ENCODE measurements at places on chromosomes 4 and X.

DNA sequence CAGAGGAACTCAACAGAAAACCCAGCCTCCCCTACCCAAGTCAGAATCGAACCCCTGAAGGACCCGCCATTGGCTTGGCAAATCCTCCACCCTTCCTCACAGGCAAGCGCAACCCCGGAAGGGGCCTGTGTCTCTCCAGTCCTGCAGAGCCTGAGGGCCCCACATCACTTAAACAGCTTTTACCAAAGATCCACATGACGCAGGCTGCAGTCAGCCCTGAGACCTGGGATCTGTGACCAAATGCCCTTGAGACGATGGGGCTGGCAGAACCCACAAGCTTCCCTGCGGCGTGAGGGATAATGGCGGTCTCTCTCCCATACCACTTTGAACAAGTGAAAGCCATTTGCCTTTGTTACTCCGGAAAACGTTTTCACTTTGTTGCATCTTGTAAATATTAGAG lies 54.9 kb downstream of the ACOX3 start:
- DNase-seq: no peak

- DNase-seq: no peak
These were observed 1912.7 kb upstream of the TENM3 start for GRCh38 chr4:180330521-180330920.

GRCh38 chr4:100369871-100370270 lies 148.0 kb downstream of the EMCN start:
- DNase-seq: no peak

- no peak for DNase-seq
These were observed 1015.6 kb downstream of the PCDH19 start for GRCh38 chrX:99394456-99394855.

DNA sequence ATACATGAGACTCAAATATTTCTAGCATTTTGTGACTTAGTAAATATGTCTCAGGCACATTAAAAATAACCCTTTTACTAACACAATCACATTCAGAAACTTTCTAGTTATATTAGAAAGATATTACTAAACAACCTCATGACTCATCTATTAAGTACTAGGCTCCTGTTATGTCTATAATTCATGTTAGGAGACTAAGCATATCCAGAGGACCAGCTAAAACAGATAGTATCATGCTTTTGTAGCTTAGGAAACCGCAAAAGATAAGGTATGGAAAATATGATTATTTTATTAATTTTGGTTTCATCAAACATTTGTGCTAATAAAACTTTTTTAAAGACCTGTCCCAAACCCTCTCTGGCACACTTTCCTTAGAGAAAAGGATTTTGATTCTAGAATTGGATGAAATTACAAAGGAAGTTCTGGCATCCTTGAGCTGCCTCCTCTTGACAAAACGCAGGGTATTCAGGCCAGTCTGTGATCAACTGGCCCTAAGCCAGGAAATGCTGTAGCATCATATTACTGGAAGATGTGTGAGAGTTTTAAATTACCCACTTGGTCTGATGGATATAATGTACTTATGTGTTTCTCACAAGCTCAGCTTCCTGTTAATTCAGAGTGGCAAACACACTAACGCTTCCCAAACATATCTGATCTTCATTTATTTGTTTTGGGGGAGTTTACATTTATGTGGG lies 60.4 kb downstream of the NRK start:
- no peak for DNase-seq

DNA sequence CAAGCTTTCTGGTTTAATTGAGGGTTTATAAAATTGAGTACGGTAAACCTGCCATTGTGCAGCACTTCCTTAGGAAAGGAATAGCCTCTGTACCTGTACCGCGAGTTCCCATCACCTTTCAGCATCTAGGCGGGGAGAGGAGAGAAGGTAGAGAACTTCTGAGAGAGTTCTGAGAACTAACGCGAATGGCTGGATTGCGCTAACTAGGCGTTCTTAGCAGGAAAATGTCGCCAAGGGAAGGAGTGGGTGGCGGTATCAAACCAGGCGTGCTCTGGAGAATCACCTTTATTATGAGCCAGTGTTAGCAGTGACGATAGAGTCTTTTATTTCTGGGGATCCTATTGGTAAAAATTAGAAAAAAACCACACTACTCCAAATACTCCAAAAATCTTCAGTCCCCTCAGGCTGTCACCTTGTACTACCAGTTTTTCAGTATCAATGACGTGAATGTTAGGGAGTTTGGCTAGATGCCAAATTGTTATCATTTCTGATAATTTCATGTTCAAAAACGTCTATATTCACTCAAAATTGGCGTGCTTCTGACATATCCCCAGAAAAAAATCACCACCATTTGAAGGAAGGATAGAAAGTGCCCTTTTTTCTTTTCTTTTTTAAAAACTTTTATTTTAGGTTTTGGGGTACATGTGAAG lies 1.4 kb downstream of the UGT8 start:
- no peak for DNase-seq

DNA sequence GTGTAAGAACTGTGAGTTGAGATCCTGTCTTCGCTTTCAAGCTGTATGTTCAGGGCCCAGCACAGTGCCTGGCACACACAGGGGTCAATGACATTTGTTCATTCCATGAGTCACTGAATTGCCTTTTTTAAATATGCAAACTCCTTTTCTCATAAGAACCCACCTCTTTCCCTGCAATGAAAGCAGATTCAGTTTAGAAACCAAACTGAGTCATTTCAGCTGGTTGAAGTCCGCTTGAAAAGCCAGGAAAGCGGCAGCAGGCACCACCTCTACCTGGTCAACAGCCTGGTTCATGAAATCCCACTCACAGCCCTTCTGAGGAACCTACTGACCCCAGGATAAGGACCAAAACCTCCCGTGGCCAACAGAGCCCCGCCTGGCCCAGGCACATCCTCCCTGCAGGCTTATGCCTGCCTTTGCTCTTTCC lies 4.5 kb upstream of the C1QTNF7 start:
- no peak for DNase-seq

DNA sequence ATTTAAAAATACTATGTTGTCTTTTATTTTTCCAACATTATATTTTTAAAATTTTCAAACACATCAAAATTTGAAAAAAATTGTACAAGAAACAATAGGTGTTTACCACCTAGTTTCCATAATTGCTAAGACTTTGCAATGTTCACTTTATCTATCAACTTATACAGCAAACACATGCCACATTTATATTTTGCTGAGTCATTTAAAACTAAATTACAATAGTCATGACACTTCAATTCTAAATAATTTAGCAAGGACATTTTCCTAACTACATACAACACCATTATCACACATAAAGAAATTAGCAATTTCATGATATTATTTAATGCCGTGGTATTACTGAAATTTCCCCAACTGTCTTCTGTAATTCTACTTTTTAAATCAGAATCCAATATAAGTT lies 600.4 kb upstream of the CPXCR1 start:
- DNase-seq: no peak

GRCh38 chrX:70432936-70433847 lies 10.1 kb downstream of the GDPD2 start:
- DNase-seq: peak; percentile 2

- DNase-seq: no peak
These were observed 13.1 kb downstream of the SLC25A5 start for GRCh38 chrX:119481323-119481801.

GRCh38 chrX:17621566-17622270 lies 115.6 kb upstream of the SCML1 start:
- no peak for DNase-seq

GRCh38 chrX:9668537-9668936 lies 97.1 kb downstream of the GPR143 start:
- no peak for DNase-seq

DNA sequence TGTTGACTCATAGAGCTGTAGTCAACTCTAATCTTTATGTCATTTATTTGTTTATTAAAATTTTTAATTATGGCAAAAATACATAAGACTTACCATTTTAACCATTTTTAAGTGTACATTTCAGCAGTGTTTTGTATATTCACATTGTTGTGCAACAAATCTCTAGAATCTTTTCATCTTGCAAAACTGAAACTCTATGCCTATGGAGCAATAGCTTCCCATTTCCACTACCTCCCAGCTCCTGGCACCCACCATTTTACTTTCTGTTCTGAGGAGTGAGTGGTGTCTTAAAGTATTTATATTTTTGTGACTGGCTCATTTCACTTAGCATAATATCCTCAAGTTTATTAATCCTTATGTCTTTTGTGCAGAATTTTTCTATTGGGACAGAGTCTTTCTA lies 181.0 kb downstream of the GPAT3 start:
- DNase-seq: no peak

DNA sequence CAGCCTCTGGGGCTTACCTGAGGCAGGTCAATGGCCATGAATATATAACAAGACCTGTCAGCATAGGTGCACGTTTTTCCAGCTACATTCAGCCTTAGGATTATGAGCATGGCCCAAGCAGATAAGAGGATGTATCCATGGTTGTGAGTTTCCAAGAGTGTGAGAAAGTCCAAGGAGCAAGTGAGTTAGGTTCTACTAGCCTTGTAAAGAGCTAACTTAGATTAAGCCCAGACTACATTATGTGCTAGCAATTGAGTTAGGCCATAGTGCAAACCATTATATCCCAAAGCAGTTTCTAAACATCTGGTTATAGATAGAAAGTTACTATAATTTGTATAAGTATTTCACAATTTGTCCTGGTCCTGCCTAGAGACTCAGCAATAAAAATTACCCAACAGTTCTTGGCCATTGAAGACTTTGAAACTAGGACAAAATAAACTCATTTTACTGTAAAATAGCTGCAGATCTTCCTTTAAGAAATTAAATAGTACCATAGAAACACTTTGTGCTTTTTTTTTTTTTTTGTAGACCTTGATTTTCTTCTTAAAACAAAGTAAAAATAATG lies 312.0 kb downstream of the CAMK2D start:
- no peak for DNase-seq

DNA sequence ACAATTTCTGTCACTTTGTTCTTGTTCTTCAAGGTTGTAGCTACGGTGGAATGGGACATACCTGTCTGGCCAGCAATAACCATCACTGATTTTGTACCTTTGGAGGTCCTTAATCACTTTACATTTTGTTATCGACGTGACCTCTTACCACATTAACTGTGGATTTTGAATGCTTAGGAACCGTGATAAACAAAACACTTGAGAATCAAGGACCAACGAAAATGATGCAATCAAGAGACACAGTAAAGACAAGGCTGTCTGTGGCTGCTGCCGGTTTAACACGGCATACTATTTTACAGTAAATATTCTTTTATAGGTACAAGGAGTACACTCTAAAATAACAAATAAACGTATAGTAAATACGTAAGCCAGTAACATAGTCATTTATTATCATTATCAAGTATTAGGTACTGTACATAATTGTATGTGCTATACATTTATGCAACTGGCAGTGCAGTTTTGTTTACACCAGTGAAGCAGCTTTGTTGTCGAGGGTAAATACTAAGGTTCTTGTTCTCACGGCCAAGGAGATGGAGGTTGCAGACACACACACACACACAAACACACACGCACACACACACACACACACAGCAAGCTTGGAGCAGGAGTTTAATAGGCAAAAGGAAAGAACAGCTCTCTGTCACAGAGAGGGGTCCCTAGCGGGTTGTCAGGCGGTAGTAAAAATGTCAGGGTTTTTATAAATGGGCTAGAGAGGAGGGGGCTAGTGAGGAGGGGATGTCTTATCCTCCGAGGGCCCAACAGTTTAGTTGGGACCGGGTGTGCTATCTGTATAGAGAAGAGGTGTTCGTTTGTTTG lies 194.7 kb upstream of the CXorf51B start:
- DNase-seq: no peak

DNA sequence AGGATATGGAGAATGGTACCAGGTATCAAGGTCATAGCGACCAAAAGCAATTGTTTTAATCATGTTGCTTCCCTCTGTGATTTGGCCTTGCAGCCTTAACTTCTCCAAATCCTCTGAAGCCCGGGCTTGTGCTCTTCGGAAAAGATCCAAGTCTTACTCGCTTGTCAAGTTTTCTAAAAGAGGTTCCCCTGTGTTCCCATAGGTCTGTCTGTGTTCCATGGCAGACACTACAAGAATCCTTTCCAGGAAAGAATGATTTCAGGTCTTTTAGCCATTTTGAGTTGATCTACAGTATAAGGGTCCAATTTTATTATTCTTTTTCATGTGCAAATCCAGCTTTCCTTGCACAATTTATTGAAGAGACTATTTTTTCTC lies 710.6 kb upstream of the DIAPH2 start:
- no peak for DNase-seq

DNA sequence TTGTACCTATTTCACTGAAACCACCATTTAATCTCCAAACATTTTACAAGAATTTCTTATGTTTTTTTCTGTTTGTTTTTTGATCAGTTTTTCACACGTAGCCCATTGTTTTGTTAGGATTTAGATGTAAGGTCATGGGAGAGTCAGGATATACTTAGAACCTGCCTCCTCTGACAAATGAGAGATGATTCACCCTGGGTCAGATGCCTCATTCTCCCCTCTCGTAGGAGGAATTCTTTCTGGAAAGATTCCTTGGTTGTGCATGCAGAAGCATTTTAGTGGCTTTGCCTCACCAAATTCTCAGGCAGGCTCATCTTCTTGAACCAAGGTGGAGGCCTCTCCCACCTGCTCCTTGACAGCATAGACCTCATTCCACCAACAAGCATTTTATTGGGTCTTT lies 599.3 kb downstream of the SPRY1 start:
- DNase-seq: no peak

DNA sequence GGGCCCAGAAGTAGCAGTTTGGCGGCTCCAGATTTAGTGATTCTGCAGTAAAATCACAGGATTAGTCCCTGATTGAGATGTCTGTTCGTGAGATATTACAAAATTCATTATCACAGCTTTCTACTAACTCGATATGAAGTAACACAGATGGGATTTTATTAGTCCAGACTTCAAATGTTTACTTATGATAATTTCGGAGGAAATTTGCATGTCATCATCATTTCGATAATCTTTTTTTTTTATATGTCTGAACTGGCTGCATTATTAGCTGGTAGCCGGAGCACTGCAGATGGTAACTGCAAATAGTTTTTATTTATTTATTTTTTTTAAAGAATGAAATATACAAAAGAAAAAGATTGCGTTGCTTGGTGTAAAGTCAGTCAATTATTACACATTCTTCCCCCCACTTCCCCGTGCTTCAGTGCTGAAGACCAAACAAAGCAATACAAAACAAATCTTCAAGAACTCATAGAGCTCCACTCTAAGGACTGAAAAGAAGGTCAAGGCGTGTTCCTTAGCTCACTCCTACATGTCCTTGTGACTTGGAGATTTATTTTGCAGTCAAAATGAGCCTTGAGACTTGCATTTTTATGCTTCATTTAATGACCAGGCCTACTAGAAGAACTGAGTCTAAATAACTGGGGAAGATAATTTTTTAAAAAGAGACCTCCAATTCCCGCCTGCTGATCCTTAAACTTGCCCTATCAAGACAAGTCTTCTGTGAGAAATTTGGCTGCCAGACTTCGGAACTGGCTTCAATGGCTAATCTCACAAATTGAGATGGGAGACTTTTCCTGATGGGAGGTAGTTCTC lies 11.7 kb upstream of the PITX2 start:
- no peak for DNase-seq

DNA sequence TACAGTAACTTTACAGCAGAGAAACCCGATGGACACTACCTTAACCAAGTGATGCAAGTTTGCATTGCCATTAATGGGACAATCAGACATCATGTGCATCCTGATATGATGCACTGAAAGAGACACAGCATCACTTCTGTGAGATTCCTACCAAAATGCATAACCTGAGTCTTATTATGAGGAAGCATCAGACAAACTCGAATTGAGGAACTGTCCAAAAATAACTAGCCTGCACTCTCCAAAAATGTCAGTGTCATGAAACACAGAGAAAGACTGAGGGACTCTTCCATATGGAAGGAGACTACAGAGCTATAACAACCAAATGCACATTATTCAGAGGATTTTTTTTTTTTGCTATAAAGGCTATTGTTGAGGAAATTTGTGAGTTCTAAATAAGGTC lies 66.6 kb upstream of the IQSEC2 start:
- no peak for DNase-seq

GRCh38 chrX:26916991-26917390 lies 546.1 kb downstream of the PPP4R3C start:
- DNase-seq: no peak
